Posterior vena cava (tissue), 2 donors: ENCODE measurements at places on chromosomes 7 and 10.

GRCh38 chr10:132272231-132272971 lies 35.3 kb downstream of the STK32C start:
- peak; percentile 85 for DNase-seq

DNA sequence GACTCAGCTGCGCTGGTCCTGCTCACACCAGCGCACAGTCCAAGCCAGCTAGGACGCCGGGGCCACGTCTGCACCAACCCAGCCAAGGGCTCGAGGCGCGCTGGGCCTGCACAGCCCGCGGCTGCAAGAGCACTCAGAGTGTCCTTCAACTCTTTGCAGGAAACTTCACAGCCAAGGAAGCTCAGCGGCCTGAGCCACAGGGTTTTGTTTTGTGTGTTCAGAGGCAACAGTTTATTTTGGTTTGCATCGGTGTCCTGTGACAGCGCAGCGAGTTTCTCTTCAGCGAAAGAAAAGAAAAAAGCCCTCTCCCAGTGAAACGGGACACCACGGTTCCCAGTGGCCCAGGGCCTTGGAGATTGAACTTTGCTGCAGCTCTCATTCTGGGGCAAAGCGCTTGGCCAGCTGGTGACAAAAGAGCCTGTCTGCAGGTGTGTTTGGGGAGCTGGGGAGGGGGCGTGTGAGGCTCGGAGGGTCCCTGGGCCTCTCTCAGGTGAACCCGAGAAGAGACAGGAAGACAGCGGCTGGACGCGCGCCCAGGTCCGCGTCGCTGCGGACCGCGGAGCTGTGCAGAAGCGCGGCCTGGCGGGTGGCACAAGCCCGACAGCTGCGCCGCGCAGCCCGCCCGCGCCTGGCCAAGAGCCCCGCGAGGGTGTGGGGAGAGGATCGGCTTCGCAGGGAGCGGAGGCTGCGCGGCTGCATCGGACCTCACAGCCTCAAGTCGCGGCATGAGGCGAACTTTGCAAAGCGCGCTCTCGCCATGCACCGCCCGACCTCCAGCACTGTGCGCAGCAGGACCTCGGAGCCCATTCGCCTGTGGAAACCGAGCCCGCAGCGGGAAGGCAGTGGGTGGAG lies 922 bp downstream of the CXCL12 start:
- DNase-seq: peak; percentile 81

GRCh38 chr10:47025540-47026300 lies 114.5 kb downstream of the PTPN20 start:
- peak; percentile 90 for DNase-seq

DNA sequence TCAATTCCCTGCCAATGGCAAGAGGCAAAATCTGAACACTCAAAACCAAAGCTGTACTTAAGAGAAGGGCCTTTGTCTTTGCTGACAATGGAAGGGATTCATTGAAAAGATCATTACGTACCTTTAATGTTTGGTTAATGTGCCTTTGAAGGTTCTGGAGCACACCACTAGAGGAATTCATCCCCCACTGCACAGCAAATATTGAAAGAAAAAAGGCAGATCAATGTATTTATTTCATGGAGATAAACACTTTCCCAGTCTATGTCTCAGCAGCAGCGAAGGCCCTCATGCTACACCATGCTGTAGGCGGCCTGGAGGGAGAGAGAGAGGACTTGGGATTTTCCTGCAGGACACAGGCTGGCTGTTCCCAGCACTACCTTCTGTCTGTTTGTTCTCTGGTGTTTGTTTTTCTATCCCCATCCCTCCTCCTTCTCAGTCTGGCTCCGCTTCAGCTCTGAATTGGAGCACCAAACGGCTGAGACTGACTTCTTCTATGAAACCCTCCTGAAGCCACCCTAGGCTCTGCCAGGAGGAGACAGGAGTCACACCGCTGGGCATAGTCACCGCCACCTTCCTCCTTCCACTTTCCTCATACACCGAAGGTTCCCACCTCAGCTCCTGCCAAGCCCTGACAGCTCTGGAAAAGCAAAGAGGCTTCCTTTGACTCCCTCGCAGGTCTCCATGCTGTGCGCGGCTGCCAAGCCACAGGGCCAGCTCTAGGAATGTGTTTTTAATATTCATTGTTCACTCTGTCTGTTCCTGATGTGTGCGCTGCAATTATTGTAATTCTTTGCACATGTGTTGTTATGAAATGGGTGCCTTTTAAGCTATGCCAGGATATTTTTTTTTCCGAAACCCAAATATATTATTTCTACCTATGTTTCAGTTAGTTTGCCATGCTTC lies 301.5 kb downstream of the FZD1 start:
- DNase-seq: no peak

DNA sequence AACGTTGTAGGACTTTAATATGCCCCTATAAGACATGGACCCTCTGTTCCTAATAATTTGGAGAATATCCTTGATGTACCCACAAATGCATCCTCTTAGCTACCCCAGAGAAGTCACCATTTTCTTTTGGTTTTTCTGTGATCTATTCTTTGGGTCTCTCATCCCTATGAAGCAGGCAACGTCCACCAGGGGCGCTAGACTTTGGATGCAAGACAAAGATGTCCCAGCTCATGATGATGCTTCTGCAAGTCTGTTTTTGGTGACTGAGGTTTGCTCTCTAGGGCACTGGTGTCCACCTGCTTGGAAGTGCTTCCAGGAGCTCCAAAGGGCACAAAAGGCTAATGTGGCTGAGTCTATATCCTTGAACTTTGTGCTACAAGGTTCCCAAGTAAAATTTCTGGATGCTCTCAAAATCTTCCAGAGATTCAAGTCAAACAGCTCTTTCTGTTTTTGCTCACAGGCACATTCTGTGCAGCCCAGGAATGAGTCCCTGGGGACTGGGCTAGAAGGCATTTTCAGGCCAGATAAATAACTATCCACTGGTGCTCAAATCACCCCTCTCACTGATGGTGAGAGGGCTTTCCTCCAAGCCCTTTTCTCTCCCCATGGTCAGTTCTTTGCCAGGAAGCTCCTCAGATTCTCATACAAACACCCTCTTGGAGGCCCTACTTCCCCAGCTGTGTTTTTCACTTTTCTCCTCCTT lies 166.4 kb downstream of the C7orf25 start:
- no peak for DNase-seq

- DNase-seq: no peak
These were observed 70.7 kb downstream of the DNAJC12 start for GRCh38 chr10:67767244-67767643.

DNA sequence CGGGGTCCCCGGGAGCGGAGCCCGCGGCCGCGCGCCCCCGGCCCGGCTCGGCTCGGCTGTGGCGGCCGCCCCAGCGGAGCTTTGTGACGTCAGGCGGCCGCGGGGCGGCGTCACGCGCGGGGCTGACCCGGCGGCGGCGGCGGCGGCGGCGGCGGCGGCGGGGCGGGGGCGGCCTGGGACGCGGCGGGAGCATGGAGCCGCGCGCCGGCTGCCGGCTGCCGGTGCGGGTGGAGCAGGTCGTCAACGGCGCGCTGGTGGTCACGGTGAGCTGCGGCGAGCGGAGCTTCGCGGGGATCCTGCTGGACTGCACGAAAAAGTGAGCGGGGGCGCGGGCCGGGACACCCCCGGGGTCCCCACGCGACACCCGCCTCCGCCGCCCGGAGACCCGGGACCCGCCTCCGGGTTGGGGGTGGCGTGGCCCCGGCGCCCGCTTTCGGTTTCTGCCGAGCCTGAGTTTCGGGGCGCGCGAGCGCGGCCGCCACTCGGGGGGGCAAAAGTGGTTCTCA lies at the start of gene PWWP2B:
Gene PWWP2B (plus strand): TSS at position 165 of the 506 bp plus-strand sequence. CDS start 27 bp downstream, at position 192.
- DNase-seq: no peak

- no peak for DNase-seq
These were observed 26.7 kb upstream of the NDST2 start for GRCh38 chr10:73838008-73838567.

- DNase-seq: no peak
These were observed 5.8 kb upstream of the C1GALT1 start for GRCh38 chr7:7176406-7177043.

- no peak for DNase-seq
These were observed 32.9 kb downstream of the PROSER2 start for GRCh38 chr10:11856089-11856488.

GRCh38 chr7:4931943-4932342 lies 27.0 kb downstream of the MMD2 start:
- DNase-seq: no peak

DNA sequence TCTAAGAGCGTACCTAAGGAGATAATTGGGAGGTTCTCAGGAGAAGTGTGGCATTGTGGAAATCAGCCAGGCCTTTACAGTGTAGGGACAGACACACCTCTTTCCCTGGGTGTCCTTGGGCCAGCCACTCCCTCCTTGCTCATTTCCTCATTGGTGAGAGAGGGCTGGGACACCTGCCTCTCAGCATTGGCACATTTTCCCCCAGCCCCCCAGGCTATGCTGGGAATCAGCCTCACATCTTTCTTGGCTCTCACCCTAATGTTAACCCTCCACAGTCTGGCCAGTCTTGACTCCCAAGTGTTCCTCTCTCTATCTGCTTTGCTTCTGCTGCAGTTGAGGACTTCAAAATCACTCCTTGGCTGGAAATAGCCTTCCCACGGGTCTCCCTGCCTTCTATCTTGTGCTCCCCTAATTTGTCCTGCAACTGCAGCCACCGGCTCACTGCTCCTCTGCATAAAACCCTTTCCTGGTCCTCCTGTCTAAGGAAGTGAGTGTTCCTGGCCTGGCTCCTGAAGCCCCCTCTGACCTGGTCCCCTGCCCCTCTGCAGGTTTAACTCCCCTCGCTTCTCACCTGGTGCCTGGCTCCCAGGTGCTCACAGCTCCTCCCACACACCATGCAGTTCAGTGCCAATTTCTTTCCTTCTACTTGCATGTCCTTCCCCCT lies 15.8 kb downstream of the TBXAS1 start:
- DNase-seq: no peak

DNA sequence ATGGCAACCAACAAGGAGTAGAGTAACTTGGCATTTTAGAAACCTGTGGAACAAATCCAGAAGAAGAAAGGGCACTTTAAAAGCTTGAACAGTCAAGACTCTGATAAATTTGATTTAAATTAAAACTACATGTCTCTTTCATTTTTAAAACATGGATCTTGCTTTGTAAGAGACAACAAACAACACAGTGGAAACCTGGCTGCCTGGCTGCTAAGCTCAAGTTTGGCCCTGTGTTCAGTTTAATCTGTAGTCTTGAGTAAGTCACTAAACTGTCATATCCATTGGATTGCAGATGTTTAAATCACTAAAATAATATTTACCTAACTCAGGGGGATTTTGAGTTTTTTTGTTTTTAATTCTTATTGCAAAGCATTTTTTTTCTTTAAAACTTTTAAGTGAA lies 374.9 kb upstream of the SEMA3D start:
- no peak for DNase-seq

- peak; percentile 92 for DNase-seq
These were observed 4.0 kb upstream of the IGF2BP3 start for GRCh38 chr7:23474094-23474828.

- DNase-seq: no peak
These were observed 199.0 kb downstream of the CHCHD3 start for GRCh38 chr7:132882714-132883428.

DNA sequence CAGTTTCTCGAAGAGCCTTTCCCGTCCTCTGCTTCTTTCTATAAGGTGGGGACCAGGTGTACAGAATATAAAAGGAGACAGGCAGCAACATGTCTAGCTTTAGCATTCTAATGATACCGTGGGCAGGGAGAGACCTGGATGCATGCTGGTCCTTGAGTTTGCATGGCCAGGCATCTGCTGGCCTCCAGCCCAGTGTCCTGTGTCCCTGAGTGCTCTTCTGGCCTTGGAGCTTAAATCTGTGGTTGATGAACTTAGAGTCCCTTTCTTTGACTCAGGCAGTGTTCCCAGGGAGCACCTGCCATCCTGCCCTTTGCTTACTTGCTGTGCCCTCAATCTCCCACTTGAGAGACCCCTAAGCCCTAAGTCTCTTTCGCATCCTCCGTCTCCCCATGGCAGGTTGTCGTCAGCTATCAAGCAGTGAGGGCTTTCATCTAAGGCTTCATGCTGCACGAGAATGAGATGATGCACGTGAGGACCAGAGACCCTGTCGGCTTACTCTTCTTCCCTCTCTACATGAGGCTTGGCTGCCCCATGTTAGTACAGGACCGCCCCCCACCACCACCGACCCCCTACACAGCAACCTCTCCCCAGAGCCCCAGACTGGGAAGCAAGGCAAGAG lies 313.4 kb upstream of the C7orf33 start:
- DNase-seq: no peak

DNA sequence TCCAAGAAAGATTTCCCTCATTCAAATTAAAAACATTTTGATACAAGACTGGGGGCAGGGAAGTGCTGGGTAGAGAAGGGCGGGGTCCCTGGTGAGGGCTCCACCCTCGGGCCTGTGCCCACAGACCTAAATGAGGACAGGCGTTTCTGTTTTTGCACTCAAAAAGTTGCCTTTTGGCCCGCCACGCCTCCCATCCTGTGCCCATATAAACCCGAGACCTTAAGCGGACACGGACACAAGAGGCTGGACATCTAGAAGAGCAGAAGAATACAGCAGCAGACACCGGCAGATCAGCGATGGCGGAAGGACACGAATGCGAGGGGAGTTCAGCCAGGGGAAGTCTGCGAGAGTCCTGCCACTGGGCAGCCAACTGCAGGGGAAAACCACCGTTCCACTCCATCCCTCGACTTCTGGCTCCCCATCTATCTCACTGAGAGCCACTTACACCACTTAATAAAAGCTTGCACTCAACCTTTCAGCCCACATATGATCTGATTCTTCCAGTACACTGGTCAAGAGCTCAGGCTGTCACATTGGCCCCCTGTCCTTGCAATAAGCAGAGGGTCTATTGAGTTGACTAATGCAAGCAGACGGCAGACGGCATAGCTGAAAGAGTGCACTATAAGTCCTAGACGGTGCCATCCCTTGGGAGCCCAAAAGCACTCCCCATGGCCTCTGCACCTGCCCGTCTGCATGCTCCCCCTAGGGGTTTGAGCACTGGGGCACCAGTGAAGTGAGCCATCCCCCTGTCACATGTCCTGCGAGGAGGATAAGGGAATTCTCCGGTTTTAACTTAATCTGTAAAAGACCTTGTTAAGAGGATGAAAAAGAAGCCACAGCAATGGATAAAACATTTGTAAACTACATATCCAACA lies 181.8 kb upstream of the PRSS1 start:
- DNase-seq: no peak

GRCh38 chr10:17671307-17671706 lies 27.4 kb downstream of the STAM start:
- DNase-seq: no peak

GRCh38 chr10:47024046-47024322 lies 112.8 kb downstream of the PTPN20 start:
- no peak for DNase-seq

- DNase-seq: no peak
These were observed 686 bp downstream of the AASS start for GRCh38 chr7:122143376-122143750.

GRCh38 chr7:106102387-106102966 lies 9.6 kb downstream of the SYPL1 start:
- no peak for DNase-seq

- DNase-seq: no peak
These were observed 15.5 kb upstream of the ICA1 start for GRCh38 chr7:8277394-8277982.

GRCh38 chr10:33093362-33093761 lies 135.3 kb upstream of the ITGB1 start:
- no peak for DNase-seq

DNA sequence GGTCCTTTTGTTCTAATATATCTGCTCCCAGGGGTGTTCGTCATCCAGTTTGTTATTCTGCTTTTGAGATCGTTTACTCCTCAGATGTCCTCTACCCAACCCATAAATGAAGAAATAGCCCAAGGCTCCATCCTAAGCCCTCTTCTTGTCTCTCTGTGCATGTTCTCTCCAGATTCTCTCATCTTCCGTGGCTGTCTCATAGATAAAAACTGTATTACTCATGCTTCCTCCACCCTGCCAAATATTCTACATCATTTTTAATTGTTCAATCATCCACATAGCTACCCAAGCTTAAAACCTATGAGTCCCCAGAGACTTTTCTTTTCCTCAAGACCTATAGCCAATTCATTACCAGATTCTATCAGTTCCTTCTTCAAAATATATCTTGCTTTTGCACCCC lies 44.9 kb downstream of the CAV1 start:
- DNase-seq: no peak
